ENCODE measurements at places on chromosomes 16 and 17. TPM values are rescaled to one million over a fixed set of nuclear protein-coding genes. Genes with fewer than 3 reads are reported as not detected.

DUS1L gene
- 129 TPM for total RNA-seq

SPIRE2 gene
- 8.2 TPM for total RNA-seq

TBC1D26 gene
- total RNA-seq, result 7.7 TPM

C16orf74 gene
- total RNA-seq, result 4.1 TPM

DBNDD1 gene
- 71.4 TPM for total RNA-seq

SLC47A2 gene
- total RNA-seq, result not detected

DNAAF1 gene
- not detected for total RNA-seq

ADGRG1 gene
- total RNA-seq, result 0.38 TPM

ZNF597 gene
- 1.5 TPM for total RNA-seq

C16orf46 gene
- total RNA-seq, result not detected

TP53TG3E gene
- not detected for total RNA-seq

MMP28 gene
- total RNA-seq, result not detected

DNA sequence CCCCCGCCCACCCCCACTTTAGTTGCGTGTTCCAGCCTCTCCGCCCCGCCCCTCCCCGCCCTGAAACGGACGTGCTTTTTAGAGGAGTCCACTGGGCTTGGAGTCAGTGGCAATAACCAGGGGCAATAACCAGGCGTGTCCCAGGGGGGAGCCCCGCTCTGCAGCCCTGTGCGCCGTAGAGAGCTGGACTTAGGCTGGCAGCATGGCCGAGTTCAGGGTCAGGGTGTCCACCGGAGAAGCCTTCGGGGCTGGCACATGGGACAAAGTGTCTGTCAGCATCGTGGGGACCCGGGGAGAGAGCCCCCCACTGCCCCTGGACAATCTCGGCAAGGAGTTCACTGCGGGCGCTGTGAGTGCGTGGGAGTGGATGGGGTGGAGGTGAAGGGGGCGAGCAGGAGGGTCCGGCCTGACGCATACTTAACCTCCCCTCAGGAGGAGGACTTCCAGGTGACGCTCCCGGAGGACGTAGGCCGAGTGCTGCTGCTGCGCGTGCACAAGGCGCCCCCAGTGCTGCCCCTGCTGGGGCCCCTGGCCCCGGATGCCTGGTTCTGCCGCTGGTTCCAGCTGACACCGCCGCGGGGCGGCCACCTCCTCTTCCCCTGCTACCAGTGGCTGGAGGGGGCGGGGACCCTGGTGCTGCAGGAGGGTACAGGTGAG is at the start of gene ALOX15B:
Gene ALOX15B, plus strand, starts transcription at position 106 of the 657 bp plus-strand sequence. Its CDS starts 97 bp downstream, at position 203.
- DNase-seq, result peak; percentile 87

DNA sequence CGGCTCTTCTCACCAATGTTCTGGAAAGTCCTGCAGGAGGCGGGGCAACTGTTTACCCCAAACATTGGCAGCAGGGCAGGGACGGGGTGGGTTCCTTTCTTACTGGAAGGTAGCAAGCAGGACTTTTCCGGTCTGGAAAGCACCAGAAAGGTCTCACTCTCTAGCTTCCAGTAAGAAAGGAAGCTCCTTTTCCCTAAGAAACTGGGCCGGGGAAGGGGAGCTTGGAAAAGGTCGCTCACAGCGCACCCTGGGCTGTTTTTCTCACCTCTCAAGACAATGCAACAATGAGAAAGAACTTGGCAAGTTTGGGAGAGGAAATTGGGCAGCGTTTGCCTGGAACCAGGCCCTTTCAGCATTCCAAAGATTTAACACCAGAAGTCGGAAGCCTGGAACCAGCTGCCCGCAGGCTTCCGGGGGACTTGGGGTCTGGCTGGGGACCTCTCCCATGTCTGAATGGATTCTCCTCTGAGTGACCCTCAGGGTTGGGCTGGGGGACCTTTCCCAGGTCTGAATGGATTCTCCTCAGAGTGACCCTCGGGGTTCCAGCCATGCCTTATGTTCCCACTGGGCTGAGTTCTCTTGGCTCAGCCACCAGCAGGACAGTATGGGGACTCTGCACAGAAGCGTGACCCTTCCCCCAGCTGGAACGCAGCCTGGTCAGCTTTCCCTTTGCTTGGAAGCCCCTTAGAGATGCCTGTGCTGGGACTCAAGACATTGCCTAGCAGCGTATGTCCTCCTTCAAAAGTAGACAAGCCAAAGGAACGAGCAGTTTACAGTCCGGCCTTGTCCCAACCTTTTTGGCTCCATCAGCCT is 166.5 kb upstream of the PLCG2 start:
- no peak for DNase-seq

GRCh38 chr16:27317738-27318391 is 4.1 kb downstream of the IL4R start:
- no peak for DNase-seq

DNA sequence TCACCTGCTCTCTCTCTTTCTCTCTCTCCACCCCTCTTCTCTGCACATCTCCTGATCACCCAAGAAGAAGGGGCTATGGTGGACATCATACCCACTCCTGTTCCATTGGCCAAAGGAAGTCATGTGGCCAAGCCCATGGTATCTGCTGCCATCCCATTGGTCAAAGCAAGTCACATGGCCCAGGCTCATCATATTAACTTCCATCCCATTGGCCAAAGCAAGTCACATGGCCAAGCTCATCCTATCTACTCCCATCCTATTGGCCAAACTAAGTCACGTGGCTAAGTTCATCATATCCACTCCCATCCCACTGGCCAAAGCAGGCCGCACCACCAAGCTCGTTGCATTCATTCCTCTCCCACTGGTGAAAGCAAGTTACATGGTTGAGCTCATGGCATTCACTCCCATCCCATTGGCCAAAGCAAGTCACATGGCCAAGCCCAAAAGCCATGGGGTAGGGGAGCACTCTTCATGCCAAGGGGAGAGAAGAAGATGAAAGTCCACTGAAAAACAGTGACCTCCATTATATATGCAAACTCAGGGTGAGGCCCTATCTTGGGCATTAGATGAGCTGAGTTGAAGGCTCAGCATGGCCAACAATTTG is 29.2 kb downstream of the SNX20 start:
- DNase-seq, result no peak

DNA sequence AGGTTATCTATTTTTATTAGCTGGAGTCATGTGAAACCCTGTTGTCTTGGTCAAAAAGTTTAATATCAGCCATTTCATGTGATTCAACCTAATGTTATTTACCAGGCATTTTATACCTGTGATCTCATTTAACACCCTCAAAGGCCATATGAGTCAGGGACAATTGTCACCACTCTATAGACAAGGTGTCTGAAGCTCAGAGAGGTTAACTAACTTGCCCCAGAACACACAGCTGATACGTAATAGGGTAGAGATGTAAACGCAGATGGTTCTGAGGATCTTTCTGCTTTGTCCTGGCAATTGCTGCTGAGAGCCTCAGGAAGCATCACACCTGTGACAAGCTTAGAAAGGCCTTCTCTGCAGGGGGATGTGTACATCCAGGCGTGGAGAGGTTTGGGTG is 4.9 kb downstream of the CD300A start:
- DNase-seq, result no peak

DNA sequence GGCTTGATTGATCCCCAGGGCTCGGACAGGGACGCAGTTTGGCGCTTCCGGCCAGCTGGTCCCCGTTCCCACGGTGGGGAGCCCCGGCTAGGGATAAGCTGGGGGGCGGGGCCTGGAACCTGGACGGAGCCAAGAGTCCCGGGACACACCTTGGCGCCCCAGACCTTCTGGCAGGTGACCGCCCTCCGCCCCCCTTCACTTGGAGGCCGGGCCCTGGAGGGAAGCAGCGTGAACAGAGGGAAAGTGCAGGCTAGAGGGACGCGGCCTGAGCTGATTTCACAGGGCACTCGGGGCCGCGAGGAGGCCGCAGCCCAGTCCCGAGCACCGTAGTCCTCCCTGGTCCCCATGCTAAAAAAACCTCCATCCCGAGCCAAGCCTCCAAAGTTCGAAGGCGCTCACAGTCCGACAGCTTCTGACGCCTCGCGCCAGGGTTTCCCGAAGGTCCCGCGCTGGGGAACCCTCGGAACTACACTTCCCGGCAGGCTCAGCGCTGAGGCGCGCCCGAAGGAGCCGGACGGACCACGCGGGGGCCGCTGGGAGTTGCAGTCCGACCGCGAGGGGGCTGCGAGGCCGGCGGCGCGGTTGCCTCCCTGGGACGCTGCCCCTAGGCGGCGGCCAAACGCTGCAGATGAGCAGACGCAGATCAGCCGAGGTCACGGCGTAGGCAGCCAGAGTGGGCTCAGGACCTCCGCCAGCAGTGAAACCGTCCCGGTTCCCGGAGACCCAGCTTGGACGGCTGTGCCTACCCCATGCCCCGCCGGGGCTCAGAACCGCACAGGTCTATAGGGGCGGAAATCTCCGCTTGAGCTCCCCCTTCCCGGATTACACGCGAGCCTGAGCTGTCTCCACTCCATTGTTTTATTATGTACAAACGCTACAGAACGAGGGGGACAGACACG is at the start of gene TBX6:
Gene TBX6, minus strand, starts transcription at position 451 of the 899 bp plus-strand sequence. CDS start 731 bp downstream, outside the sequence.
- peak; percentile 98 for DNase-seq

GRCh38 chr16:24778671-24779070 is 49.2 kb downstream of the TNRC6A start:
- DNase-seq, result no peak

- DNase-seq, result no peak
Measured at GRCh38 chr17:2374549-2375285, 26.1 kb downstream of the MNT start.

- no peak for DNase-seq
Measured at GRCh38 chr16:55302635-55303034, 21.4 kb upstream of the IRX6 start.

GRCh38 chr16:53904533-53904932 is 200.6 kb downstream of the FTO start:
- DNase-seq, result no peak

DNA sequence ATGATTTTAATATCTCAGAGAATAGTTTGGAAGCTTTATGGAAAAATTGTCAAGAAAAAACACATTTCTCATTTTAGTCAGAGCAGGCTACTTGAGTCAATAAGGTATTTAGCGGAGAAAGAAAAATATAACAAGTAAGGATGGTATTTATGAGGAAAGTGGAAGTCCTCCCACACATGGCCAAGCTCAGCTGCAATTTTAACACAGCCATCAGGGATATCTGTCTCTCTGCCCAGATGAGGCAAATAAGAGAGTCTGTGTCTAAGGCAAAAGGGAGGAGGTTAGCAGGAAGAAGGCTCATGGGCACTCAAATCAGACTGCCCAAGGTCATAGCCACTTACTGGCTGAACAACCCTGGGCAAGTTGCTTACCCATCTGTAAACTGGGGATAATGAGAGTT is 5.2 kb upstream of the CMTM2 start:
- DNase-seq, result no peak

- no peak for DNase-seq
Measured at GRCh38 chr17:77692571-77693161, 265.8 kb upstream of the TNRC6C start.

GRCh38 chr17:50451943-50452629 is 16.6 kb downstream of the CHAD start:
- no peak for DNase-seq

GRCh38 chr17:38751808-38752307 is 683 bp upstream of the PSMB3 start:
- DNase-seq, result peak; percentile 89

- peak; percentile 45 for DNase-seq
Measured at GRCh38 chr17:8137645-8138373, 13.9 kb upstream of the HES7 start.

DNA sequence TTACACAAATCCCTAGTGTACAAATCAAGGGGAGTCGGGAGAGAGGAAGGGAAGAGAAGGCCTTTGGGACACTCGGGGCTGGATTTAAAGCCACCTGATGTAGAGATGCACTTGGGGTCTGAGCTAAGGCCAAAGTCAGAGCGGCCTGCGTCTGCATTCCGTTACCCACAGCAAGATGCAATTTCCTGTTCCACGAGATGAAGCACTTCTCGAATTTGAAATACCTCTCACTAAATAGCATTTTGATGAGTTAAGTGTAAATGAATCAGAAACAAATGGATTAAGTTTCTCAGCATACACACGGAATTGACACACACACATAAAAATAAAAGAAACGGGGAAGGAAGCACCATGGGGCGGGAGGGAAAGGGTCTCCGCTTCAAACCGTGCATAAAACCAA is 386.0 kb downstream of the SOX9 start:
- DNase-seq, result no peak

GRCh38 chr17:20074489-20074888 is 65.3 kb downstream of the SPECC1 start:
- no peak for DNase-seq

- peak; percentile 69 for DNase-seq
Measured at GRCh38 chr16:87541147-87541871, 48.5 kb upstream of the ZCCHC14 start.

- no peak for DNase-seq
Measured at GRCh38 chr16:74721716-74722115, 21.1 kb upstream of the MLKL start.

DNA sequence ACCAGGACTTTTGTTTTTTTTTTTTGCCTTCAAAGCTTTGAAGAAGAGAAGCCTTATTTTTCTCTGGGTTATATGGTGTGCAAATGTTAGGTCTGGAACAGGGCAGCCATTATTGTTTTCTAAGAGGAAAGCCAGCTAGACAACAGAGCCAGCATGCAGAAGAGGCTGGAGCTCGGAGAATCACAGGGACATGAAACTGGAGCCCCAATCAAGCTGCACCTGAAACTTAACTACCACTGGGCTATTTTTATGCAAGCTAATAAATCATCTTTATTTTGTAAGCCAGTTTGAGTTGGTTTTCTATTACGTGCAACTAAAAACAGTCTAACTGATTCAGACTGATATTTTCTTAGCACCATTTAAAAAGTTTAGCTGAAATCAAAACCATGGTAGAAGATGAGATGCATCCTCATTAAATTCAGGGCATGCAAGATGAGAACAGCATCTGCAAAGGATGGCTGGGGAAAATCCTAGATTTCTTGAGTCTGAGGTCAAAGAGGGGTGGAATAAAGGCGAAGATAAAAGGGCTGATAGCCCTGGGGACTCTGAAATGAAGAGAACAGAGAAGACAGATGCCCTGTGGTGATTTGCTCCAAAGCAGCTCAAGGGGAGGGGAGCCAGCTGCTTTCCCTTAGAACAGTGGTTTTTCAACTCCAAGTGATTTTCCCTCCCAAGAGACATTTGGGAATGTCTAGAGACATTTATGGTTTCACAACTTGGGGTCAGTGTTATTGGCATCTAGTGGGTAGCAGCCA is 177.1 kb upstream of the WSCD1 start:
- DNase-seq, result peak; percentile 42

DNA sequence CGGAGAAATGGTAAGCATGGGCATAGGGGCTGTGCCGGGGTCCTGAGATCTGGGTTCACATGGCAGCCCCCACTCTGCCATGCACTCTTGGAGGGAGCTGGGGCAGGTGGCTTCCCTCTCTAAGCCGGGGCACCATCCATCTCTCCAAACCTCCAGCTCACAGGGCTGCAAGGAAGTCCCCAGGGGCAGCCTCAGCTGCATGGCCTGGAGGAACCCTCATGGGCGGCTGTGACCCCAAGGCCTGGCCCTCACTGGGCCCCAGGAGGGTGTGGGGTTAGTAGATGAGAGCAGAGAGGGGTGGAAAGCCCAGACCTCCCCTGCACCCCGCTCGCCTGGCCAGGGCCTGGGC is 2.6 kb downstream of the CTRB2 start:
- no peak for DNase-seq

- DNase-seq, result no peak
Measured at GRCh38 chr17:1894753-1895339, 65.0 kb downstream of the RPA1 start.

DNA sequence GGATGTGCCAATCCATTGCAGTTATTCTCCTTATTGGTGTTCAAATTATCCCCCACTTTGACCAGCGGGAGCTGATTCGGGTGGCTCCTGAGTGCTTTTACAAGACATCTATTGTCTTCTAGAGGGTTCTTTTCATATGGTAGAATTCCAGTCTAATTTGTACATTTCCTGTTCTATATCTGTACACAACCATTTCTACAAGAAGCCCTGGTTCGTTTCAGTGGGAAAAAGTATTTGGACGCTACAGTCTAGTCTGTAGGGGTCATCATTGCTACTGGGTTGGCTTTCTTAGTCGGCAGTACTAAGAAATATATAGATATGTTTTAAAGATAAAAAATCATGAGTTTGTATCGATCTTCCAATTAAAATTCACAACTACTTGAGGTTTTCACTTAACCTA is 262.6 kb downstream of the MAP2K6 start:
- no peak for DNase-seq

Measured in H7 (cell line).